ENCODE measurements at places on chromosomes 2 and 18.

- no peak for DNase-seq
Observed at GRCh38 chr2:66192888-66193287, 242.0 kb upstream of the MEIS1 start.

- DNase-seq = no peak
Observed at GRCh38 chr2:70981421-70981820, 3.0 kb downstream of the ANKRD53 start.

GRCh38 chr2:42127425-42128424, 41.4 kb upstream of the EML4 start:
- no peak for DNase-seq

GRCh38 chr2:152648336-152648735, 68.9 kb downstream of the PRPF40A start:
- DNase-seq = no peak

- DNase-seq = no peak
Observed at GRCh38 chr2:182553483-182553882, 126.6 kb upstream of the PDE1A start.

- no peak for DNase-seq
Observed at GRCh38 chr18:3706279-3707097, 256.5 kb downstream of the TGIF1 start.

DNA sequence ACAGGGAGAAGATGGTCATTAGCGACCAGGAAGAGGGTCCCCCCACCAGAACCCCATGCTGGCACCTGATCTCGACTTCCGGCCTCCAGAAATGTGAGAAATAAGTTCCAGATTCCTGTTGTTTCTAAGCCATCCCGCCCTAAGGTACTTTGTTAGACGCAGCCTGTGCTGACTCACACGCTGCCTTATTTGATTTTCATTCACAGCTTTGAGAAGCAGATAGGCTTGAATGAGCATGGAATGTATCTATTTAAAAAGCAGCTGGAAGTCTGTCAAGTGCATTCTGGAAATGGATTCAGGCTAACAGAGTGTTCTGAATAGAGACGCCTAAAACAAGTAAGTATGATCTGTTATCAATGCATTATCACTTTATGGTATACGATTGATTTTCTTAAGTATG, 8.3 kb upstream of the IL1R2 start:
- DNase-seq = no peak

- DNase-seq = no peak
Observed at GRCh38 chr18:34864836-34865497, 154.9 kb downstream of the DTNA start.

DNA sequence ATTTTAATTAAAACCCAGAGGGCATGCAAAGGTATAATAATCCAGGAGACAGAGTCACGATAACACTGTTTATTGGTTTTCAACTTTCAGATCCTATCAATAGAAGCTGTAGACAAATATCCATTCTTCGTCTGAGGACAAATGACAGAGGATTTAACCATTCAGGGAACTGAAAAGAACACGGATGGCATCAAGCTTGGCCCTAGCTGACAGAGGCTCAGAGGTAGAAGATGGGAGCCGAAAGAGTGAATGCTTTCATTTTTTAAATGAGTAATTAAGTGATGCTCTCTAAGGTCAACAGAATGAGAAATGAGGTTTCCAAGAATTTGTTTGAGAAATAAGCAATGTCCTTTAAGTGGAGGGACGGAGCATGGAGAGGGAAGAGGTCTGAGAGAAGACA, 62.1 kb downstream of the BCL2 start:
- DNase-seq = no peak
